ENCODE measurements at places on chromosomes 11 and 22.

- DNase-seq = no peak
Observed at GRCh38 chr22:30400159-30400558, 3.3 kb downstream of the SEC14L2 start.

- no peak for DNase-seq
Observed at GRCh38 chr11:77266766-77267165, 34.7 kb downstream of the GDPD4 start.

GRCh38 chr22:39153220-39153717 is 789 bp upstream of the CBX7 start:
- DNase-seq = peak; percentile 45

DNA sequence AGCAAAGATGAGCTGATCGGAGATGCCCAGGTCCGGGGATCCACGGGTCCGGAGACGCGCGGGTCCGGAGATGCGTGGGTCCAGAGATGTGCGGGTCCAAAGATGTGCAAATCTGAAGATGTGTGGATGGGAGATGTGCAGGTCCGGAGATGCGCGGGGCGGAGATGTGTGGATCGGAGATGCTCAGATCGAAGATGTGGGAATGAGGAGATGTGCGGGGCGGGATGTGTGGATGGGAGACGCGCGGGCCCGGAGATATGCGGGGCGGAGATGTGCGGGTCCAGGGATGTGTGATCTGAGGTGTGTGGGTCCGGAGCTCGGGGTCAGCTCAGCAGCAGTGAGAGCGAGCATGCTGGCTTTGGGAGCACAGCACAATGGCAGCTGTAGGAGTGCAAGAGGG is 35.5 kb downstream of the CDPF1 start:
- no peak for DNase-seq

- no peak for DNase-seq
Observed at GRCh38 chr22:33542153-33542552, 378.1 kb downstream of the LARGE1 start.

DNA sequence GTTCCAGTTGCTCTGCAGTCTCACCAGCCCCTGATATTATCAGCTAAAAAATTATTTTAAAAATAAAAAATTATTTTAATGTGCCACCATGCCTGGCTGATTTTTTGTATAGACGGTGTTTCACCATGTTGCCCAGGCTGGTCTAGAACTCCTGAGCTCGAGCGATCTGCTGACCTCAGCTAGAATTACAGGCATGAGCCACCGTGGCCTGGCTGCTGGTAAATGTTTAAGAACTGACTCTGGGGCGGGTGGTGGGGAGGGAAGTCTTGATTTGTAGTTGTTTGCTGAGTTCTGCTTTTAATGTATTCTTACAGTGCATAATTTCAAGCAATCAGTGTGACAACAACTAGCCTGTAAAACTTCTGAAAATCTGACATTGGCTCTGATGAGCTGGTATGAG is 120.9 kb upstream of the PLET1 start:
- no peak for DNase-seq

GRCh38 chr11:117945047-117945810 is 16.0 kb upstream of the TMPRSS13 start:
- DNase-seq = no peak

DNA sequence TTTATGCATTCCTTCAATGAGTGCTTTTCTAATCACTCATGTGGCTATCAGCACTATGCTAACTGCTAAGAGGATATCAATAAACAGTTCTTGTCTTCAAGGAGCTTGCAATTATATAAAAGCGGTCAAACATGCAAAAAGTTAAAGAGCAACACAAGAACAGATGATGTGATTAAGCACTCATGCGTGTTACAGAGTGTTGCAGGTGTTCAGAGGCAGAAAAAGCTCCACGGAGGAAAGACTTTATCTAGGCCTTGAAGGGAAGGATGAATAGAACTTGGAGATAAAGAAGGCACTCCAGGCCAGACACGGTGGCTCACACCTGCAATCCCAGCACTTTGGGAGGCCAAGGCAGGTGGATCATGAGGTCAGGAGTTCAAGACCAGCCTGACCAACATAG is 13.6 kb downstream of the CD3E start:
- DNase-seq = no peak

GRCh38 chr11:73394416-73395296 is 18.5 kb downstream of the RELT start:
- no peak for DNase-seq

DNA sequence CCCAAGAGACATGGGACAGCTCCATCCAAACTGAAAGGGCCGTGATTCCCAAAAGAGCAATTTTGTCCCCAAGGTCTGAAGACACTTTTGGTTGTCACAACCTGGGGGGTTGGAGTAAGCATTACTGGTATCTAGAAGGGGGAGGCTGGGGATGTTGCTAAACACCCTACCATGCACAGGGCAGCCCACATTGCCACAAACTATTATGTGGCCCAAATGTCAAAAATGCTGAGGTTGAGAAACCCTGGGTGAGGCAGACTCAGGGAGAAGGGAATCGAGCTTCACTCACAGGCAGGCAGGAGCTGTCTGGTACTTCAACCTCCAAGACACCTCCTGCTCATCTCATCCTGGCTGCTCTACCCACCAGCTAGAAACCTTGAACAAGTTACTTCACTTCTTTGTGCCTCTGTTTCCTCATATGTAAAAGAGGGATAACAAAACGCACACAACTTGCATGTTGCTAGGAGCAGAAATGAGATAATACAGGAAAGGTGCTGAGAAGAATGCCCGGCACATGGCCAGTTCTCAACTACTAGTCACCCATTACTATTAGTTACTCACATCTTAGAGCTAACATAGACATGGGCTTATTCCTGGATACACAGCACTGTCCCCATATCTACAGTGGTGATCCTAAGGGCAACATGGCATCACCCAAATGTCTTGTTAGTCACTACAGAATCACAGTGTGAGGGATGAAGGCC is 8.8 kb downstream of the SERPIND1 start:
- no peak for DNase-seq
